ENCODE measurements at places on chromosomes 12 and 14.

- no peak for DNase-seq
These were observed 16.9 kb downstream of the BATF start for GRCh38 chr14:75539162-75539560.

GRCh38 chr12:23862701-23863100 is 86.8 kb downstream of the SOX5 start:
- no peak for DNase-seq

DNA sequence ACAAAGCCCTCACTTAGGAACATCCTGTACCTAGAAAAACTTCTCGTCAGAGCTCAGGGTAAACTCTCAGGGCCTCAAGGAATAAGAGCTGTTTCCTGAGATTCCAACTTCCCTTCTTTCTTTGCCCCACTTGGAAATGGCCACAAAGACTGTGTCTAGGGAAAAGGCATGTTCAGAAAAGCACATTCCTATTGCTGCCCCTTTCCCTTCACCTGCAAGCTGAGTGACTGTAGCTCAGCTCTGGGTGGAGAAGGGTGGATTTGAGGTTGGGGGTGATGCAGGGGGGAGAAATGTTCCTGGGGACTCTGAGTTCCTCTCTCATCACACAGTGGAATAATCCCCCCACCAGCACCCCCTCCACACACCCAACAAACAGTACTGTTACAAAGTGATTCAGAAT is 6.8 kb downstream of the ENDOU start:
- DNase-seq = no peak

GRCh38 chr14:76715511-76716081 is 45.7 kb upstream of the VASH1 start:
- no peak for DNase-seq

DNA sequence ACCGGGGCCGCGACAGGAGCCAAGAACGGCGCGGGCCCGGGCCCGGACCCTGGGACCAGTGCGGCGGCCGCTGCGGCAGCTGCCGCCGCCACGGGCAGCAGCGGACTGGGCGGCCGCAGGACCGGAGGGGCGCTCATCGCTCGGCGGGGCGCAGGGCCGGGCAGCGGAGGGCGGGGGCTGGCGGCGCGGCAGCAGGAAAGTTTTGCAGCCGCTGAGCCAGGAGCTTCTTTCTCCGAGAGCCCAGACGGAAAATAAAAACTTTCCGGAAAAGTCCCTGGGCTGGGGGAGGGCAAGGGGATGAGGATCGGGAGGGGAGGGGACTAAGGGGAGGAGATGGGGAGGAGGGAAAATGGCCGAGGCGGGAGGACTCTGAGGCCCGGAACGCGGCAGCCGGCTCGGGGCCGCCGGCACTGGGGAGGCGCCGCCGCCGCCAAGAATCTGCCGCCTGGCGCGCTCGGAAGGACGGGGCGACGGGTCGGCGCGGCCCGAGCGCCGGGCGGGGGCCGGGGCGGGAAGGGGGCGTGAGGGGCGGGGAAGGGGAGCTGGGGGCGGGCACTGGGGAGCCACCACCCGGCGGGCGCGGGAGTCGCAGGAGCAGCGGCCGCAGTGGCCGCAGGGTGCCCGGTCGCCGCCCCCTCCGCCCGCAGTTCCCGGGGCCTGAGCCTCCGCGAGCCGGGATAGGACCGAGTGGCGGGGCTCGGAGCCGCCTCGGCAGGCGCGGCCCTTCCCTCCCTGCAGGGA is at the start of gene PRKD1:
TSS of gene PRKD1 (minus strand) at position 472 of the 741 bp plus-strand sequence.
- DNase-seq = peak; percentile 57

GRCh38 chr14:95228240-95228639 is 70.9 kb upstream of the DICER1 start:
- no peak for DNase-seq

- no peak for DNase-seq
These were observed 447.9 kb upstream of the TMEM132C start for GRCh38 chr12:127819056-127819455.

DNA sequence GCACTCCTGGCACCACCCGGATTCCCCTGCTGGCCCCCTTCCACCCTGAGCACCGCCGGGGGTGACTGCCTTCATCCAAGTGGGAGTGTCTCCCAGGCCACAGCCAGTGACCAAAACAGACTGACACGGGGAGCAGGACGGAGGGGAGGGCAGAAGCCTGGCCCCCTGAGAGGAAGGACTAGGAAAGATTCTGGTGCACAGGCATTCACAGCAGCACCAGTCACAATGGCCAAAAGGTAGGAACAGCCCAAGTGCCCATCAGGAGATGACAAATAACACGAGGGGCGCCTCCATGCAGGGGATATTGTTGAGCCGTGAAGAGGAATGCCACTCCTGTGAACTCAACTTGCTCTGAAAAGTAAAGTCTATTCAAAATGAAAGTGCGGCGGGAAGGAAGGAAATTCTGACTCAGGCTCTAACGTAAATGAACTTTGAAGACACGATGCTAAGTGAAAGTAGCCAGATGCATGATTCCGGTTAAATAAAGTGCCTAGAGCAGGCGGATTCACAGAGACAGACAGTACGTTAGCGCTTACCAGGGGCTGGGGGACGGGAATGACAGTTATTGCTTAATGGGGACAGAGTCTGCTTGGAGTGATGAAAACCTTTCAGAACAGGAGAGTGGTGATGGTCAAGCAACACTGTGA is 146.1 kb upstream of the NCOR2 start:
- DNase-seq = no peak

All from SHP77 (cell line).